ENCODE measurements at places on chromosomes 1 and 21.

- H3K4me3 ChIP-seq, result no peak overlapping the region
- DNase-seq, result peak; percentile 61
- H3K27ac ChIP-seq, result no peak overlapping the region
- peaks cover 14% of the 10 kb centered on the region for H3K4me1 ChIP-seq
- no peaks in the 10 kb centered on the region for H3K27me3 ChIP-seq
- no peaks in the 10 kb centered on the region for H3K36me3 ChIP-seq
Measured at GRCh38 chr1:19974822-19975416, 4.5 kb downstream of the PLA2G2A start.

DNA sequence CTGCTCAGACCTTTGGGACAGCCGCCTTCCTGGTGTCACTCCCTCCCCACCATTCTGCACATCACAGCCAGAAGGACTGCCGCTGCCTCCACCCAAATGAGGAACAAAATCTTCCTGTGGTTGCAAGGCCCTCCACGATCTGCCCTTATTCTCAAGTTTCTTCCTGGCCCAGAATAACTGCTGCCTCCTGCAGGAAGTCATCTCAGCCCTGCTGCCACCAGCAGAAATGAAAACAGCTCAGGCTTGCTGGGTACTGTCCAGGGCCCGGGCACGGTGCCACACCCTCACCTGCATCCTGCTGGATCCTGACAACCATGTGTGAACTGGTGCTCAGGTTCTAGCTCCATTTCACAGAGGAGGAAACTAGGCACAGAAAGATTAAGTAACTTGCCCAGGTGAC, 2.8 kb downstream of the CLDN19 start:
- H3K36me3 ChIP-seq, result no peaks in the 10 kb centered on the region
- peak; percentile 67 for DNase-seq
- H3K4me3 ChIP-seq, result no peak overlapping the region
- peaks cover 27% of the 10 kb centered on the region for H3K4me1 ChIP-seq

DNA sequence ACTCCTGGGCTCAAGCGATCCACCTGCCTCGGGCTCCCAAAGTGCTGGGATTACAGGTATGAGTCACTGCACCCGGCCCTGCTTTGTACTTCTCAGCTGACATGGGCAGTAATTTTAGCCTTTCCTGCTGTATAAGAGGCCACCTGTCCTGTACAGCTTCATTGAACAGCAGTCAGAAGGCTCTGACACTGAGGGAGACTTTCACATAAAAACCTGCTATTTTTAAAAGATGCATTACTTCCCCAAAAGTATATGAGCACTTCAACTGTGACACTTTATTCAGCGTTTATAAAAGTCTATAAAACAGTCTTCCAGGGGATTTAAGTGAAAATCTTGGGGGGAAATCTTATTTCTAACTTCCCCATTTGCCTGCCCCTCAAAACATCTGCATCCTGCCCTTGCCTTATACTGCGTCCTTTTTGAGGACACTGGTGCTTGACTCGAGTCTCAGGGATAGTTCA, 17.6 kb downstream of the RNU5D-1 start:
- no peaks in the 10 kb centered on the region for H3K27me3 ChIP-seq
- no peak for DNase-seq
- H3K4me3 ChIP-seq, result no peak overlapping the region
- no peaks in the 10 kb centered on the region for H3K36me3 ChIP-seq
- peaks cover 5% of the 10 kb centered on the region for H3K4me1 ChIP-seq

- H3K27ac ChIP-seq, result no peak overlapping the region
- DNase-seq, result no peak
- no peaks in the 10 kb centered on the region for H3K27me3 ChIP-seq
- H3K4me3 ChIP-seq, result no peak overlapping the region
Measured at GRCh38 chr1:37156646-37157045, 122.3 kb upstream of the GRIK3 start.

DNA sequence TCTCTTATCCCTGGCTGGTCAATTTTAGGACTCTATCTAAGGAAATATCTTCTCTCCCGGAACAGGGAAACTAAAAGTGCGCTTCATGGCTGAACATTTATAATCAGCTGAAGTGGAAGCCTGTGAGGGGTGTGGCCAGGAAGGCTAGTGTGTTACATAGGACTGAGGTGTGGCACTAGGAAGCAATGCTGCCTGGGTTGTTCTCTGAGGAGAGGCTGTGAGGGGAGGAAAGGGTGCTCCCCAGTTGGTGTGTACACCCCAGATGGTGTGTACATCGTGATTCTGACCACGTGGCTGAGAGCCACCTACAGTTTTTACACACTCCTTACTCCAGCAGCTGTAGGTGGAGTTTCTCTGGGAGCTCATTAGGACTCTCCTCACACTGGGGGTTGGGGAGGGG, 16.3 kb downstream of the NTPCR start:
- no peaks in the 10 kb centered on the region for H3K36me3 ChIP-seq
- H3K27ac ChIP-seq, result peak overlapping the region; percentile 72
- no peaks in the 10 kb centered on the region for H3K4me1 ChIP-seq
- no peaks in the 10 kb centered on the region for H3K27me3 ChIP-seq
- no peak overlapping the region for H3K4me3 ChIP-seq
- DNase-seq, result peak; percentile 77

DNA sequence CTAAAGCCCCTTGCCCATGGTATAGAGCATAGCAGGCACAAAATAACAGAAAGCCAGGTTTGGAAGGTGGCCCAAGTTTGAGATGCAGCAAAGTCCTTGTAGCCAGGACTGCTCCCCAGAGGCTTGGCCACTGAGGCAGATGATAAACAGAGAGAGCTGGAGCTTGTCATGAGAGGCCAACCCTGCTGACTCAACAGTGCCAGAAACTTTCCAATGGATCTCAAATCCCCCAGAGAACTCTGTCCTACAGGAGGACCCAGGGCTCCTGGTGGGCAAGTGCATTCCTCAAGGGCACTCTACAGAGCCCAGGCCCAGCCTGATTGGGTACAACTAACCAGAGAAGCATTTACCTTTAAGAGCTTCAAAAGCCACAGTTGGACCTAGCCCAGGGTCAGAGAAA, 280.7 kb downstream of the KCNH1 start:
- no peak overlapping the region for H3K27ac ChIP-seq
- no peak overlapping the region for H3K4me3 ChIP-seq
- no peaks in the 10 kb centered on the region for H3K27me3 ChIP-seq
- no peaks in the 10 kb centered on the region for H3K36me3 ChIP-seq
- H3K4me1 ChIP-seq, result no peaks in the 10 kb centered on the region
- DNase-seq, result no peak

GRCh38 chr1:89754518-89754917, 66.3 kb upstream of the LRRC8D start:
- H3K27me3 ChIP-seq, result no peaks in the 10 kb centered on the region
- no peaks in the 10 kb centered on the region for H3K36me3 ChIP-seq
- H3K4me3 ChIP-seq, result no peak overlapping the region
- DNase-seq, result no peak
- H3K27ac ChIP-seq, result no peak overlapping the region
- H3K4me1 ChIP-seq, result peaks cover 5% of the 10 kb centered on the region

GRCh38 chr1:12626888-12627287, 8.9 kb upstream of the DHRS3 start:
- peaks cover 5% of the 10 kb centered on the region for H3K4me1 ChIP-seq
- H3K36me3 ChIP-seq, result no peaks in the 10 kb centered on the region
- H3K27me3 ChIP-seq, result no peaks in the 10 kb centered on the region
- no peak for DNase-seq
- H3K4me3 ChIP-seq, result no peak overlapping the region

DNA sequence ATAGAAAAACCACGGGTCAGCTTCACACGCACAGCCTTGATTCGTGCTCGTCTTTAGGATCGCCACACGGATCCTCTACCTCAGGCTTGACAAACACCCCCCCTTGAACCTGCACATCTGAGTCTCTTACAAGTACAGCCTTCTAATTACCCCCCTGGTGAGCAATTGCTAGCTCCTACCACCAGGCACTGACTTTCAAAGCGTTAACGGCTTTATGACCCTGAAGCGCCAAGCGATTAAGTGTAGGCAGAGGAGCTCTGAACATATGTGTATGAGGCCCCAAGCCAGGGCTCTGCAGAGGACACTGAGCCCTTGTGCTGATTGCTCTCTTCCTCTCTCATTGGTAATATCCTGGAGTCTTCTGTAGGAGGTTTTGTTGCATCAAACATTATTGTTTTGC, 55.7 kb upstream of the EPHA8 start:
- no peaks in the 10 kb centered on the region for H3K4me1 ChIP-seq
- no peak overlapping the region for H3K27ac ChIP-seq
- H3K36me3 ChIP-seq, result peaks cover 45% of the 10 kb centered on the region
- H3K27me3 ChIP-seq, result no peaks in the 10 kb centered on the region
- H3K4me3 ChIP-seq, result no peak overlapping the region

- DNase-seq, result no peak
- no peaks in the 10 kb centered on the region for H3K36me3 ChIP-seq
- H3K27me3 ChIP-seq, result no peaks in the 10 kb centered on the region
- no peak overlapping the region for H3K27ac ChIP-seq
- no peaks in the 10 kb centered on the region for H3K4me1 ChIP-seq
Measured at GRCh38 chr1:57344265-57344664, 79.6 kb downstream of the DAB1 start.

DNA sequence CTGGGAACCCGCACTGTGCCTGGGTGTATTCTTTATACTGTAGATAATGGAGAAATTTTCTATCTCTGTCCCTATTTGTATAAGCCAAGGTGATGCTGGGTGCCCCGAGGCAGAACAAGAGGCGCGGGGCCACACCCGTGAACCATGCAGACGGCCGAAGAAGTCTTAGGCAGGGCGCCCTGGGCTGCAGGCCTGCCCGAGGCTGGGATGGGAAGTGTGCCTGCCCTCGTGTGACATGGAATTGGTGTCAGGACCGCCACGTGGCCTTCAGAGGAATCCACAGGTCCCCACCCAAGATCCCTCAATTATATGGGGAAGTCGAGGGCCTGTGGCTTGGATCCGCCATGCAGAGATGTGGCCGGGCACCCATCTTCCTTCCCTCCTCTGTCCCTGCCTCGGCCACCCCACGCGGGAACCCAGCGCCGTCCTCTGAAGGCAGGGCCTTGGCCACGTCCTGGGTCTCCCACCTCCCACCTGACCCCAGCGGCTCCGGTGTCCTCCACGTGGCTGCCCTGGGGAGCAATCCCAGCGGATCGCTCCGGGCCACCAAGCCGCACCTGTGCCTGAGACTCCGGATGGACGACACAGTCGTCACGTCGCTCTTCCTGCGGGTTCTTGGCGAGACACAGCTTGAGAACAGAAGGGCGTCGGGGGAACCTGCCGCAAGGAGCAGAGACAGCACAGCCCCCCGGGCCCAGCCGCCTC, 19.9 kb upstream of the ARHGEF16 start:
- no peak overlapping the region for H3K27ac ChIP-seq
- no peaks in the 10 kb centered on the region for H3K36me3 ChIP-seq
- H3K4me1 ChIP-seq, result no peaks in the 10 kb centered on the region
- no peak for DNase-seq
- H3K27me3 ChIP-seq, result no peaks in the 10 kb centered on the region

DNA sequence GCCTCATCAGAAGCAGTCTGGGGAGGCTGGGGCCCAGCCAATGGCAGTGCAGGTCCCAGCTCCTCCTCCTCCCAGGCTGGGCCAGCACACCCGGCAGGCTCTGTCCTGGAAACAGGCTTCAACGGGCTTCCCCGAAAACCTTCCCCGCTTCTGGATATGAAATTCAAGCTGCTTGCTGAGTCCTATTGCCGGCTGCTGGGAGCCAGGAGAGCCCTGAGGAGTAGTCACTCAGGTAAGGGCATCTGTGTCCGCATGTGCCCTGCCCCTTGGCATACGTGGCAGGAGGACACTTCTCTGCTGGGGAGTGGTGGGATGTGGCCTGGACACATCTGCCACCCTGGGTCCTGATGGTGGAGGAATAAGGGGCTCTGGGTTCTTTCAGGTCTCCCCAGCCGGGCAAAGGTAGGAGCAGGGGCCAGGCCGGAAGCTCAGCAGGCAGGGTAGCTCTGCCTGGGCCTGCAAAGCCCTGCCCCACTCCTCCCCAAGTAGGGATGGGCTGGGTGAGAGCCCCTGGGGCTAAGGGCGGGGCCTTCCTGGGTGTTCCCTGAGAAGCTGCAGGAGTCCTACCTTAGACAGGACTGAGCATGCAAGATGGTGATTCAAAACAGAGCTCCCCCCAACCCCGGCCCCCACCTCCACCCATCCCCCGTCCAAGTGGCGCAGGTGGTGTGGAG, at the start of gene GJB5:
Gene GJB5 (plus strand): TSS at position 84 of the 674 bp plus-strand sequence. CDS start 2,284 bp downstream, outside the sequence.
- H3K27me3 ChIP-seq, result no peaks in the 10 kb centered on the region
- no peak within 1 kb of the TSS for H3K27ac ChIP-seq
- H3K36me3 ChIP-seq, result no peaks in the 10 kb centered on the region
- no peaks in the 10 kb centered on the region for H3K4me1 ChIP-seq

GRCh38 chr1:3654549-3655281, 2.4 kb downstream of the TP73 start:
- DNase-seq, result no peak
- H3K36me3 ChIP-seq, result no peaks in the 10 kb centered on the region
- no peak overlapping the region for H3K4me3 ChIP-seq
- H3K27ac ChIP-seq, result no peak overlapping the region
- peaks cover 6% of the 10 kb centered on the region for H3K4me1 ChIP-seq

All from transverse colon (tissue), 4 donors.